ENCODE measurements at places on chromosomes 4 and X.

- DNase-seq, result no peak
These were observed 5.6 kb downstream of the KIAA0232 start for GRCh38 chr4:6788123-6788522.

DNA sequence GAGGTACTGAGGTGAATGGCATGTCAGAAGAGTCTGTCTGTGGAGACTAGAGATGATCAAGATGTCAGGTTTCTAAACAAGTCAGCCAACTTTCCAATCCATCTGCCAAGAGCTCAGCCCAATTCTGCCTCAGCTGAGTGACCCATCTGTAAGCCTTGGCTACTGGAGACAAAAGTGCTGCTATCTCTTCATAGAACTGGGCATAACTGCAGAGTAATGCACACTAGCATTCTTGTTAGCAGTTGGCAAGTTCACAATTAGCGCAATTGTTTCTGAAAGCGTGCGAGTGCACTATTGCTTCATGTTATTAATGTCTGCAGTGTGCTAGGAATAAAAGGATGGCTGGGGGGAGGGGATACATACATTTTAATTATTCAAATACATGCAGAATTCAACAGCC, 32.9 kb upstream of the SH3D19 start:
- no peak for DNase-seq

GRCh38 chr4:3766785-3767569, 792 bp downstream of the ADRA2C start:
- DNase-seq, result no peak

- DNase-seq, result no peak
These were observed 18.5 kb downstream of the ETNPPL start for GRCh38 chr4:108744307-108744706.

DNA sequence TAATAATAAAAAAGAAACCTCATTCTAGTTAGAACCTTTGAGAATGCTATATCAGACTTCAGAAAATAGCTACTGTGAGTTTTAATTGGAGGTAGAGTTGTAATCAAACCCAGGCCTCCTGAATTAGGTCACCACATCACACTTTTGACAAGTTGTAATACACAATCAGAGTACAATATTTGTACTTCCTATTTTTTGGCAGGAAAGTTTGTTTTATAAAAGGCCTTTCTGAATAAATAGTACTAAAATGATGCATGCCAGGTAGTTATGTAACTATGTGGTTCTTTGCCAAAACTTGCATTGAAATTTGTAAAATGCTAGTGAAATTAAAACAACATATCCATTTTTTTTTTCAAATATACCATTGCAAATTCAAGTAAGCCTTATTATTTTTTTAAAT, 26.8 kb downstream of the ADH7 start:
- no peak for DNase-seq
